HAP-1 (cell line): ENCODE measurements at places on chromosomes 1 and 21.

GRCh38 chr1:205701891-205702290 is 21.6 kb upstream of the SLC45A3 start:
- no peak for DNase-seq

DNA sequence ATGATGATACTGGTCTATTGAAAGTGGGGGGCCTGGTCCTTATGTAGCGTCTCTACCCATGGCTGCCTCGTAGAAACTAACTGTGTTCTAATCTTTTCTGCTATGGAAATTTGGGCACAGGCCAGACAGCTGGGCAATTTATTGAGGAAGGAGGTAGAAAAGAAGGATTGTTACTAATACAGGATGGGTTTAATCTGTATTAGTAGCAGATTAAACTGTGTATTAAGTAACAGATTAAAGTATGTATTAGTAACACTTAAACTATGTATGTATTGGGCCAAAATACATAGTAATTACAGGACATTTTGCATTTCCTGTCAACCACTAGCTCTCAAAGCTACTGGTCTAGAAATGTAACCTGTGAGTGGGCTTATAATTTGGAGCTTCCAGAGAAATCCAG is 142.0 kb downstream of the MAST2 start:
- DNase-seq, result no peak

- DNase-seq, result no peak
These were observed 63.3 kb downstream of the COL18A1 start for GRCh38 chr21:45468051-45468970.

DNA sequence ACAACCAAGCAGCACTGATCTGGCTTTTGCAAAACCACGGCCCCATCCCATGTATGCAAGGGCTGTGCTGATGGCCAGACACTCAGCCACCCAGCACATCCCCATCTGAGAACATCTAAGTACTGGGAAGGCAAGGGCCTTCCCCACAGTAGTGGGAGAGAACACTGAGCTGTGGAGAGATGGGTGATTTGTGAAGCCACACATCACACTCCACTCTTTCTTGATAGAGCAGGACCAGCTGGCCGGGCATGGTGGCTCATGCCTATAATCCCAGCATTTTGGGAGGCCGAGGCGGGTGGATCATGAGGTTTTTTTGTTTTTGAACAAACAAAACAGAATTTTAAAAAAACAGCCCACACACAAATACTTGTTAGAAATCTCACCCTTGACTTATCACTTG is 28.2 kb upstream of the RXRG start:
- no peak for DNase-seq

DNA sequence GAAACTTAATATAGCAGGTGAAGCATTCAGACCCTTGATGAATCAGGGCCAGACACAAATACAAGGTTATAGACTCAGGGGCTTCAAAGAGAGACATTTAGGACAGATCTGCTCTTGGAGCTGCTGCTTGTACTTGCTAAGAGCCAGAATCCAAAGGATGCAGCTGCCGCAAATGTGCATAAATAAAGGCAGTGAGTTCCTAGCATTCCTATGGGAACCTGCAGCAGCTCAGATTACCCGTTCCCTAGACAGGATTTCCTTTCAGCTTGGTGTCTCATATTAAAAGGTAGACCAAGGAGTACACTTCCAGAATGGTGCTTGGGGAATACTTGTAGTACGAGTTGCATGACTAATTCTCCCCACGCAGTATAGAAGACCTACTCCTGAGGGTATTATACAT is 9.7 kb upstream of the LRRC53 start:
- DNase-seq, result no peak

DNA sequence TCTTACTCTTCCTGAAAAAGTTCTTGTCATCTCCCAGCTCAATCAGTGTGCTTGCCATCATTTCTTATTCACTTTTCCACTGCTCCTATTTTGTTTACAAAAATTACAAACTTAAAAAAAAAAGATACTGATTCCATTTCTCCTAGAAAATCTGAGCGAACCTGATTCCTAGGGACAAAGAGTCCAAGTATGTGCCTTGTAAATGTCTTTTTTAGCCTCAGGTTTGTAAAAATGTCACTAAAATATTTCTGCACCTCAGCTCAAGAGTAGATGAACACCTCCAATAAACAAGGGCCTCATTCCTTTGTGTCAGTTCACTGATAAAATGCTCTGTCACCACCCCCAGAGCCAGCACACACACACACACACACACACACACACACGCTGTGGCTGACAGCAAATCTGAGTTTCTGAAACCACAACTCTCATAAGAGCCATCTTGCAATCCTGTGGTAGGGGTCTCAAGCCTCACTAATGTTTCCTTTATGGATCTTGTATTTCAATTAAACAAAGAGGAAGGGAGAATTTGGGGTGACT is 299.2 kb downstream of the PBX1 start:
- no peak for DNase-seq

DNA sequence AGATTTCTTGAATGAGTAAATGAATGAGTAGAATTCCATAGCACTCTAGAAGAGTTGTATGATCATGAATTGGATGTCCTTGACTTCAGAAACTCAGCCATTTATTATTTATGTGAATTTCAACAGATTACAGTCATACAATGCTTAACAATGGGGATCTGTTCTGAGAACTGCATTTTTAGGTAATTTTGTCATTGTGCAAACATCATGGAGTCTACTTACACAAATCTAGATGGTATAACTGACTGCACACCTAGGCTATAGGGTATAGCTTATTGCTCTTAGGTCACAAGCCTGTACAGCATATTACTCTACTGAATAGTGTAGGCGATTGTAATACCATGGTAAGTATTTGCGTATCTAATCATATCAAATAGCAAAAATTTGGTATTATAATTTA is 59.6 kb downstream of the PRRX1 start:
- DNase-seq, result no peak

- no peak for DNase-seq
These were observed 247.0 kb downstream of the PTBP2 start for GRCh38 chr1:96968541-96968940.

DNA sequence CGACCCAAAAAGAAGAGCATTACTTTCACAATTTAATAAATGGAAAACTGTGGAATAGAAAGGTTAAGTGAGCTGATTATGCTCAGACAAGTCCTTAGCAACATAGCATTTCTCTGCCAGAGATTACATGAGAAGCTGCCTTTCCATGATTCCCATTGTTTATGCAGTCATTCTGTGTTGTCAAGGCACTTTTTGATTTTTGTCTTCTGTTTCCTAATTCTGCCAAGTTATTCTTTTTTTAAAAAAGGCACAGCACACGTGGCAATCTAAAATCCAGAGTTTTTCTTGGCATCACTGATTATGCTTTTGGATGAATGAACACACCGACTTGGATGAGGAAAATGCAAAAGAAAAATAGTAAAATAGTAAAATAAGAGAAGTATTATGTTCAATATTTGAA is 185.0 kb downstream of the RGS7 start:
- DNase-seq, result no peak

GRCh38 chr1:10932088-10932487 is 80.4 kb upstream of the TARDBP start:
- no peak for DNase-seq

DNA sequence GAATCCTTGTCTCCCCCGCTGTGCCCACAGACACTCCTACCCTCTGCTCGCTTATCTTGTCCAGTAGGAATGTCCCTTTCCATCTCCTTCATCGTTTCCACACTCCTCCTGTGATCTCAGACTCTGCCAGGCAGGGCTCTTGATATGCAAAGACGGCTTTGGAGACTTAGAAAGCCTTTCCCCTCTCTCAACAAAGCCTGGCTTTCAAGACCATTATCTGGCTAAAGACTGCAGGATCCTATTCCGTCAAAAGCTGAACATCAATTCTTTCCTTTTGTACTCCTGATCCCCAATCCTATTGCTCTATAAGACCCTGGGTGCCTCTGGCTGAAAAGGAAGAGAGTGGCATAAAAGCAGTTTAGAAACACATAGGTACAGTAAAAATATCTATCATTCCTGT is 63.9 kb downstream of the SDC3 start:
- DNase-seq, result peak; percentile 100

- DNase-seq, result no peak
These were observed 222.4 kb upstream of the C8B start for GRCh38 chr1:57188168-57188567.

DNA sequence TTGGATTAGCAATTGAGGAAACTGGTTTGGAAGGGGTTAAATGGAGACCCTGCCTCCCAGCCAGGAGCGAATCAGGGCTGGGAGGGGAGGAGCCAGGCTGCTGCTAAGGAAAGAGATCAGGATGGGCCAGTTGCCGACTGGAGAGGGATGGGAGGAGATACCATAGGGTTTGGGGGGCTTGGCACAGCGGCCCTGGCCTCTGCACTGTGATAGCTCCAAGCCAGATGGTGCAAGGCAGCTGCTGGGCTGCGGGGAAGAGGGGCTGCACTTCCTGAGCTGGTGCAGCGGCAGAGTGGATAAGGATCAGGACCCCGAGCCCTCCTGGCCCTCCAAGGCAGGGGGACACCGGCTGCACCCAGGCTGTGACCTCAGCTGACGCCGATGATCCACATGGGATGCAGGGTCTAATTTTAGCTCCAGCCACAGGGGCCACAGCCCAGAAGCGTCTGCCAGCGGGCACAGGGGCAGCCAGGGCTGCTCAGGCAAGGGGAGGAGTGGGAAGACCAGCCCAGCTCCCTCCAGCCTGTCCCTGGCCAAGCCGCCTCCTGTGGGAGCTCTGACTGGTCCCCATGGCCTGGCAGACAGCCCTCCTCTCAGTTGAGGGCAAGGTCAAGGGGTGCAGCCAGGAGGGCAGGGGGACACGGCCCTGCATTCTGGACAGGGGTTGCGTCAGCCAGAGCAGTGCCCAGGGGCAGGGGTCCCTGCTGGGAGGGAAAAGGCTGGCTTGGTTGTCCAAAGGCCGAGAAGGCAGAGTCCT is at the start of gene EXTL1:
TSS of gene EXTL1 (plus strand) at position 129 of the 757 bp plus-strand sequence. CDS start 872 bp downstream, outside the sequence.
- DNase-seq, result peak; percentile 21

GRCh38 chr1:9746651-9747050 is 77.1 kb downstream of the CLSTN1 start:
- no peak for DNase-seq

- no peak for DNase-seq
These were observed 1.7 kb downstream of the WASF2 start for GRCh38 chr1:27487966-27488884.

- no peak for DNase-seq
These were observed 464 bp downstream of the PARK7 start for GRCh38 chr1:7962014-7962335.

DNA sequence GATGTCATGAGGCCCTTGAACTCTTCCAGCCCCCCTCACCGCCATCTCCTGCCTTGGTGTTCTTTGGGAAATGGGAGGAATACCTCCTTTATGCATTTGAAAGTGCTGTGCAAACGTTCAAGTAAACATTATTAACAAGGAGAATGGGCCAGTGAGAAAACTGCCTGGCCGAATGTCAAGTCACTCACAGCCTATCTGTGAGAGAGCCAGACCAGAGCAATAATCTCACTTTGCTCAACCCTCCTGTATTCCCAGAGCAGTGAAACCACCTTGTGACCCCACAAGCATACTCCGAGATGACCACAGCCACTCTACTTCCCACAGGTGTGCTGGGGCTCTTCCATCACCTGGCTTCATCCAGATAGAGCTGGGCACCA is 5.2 kb downstream of the TAL1 start:
- no peak for DNase-seq

DNA sequence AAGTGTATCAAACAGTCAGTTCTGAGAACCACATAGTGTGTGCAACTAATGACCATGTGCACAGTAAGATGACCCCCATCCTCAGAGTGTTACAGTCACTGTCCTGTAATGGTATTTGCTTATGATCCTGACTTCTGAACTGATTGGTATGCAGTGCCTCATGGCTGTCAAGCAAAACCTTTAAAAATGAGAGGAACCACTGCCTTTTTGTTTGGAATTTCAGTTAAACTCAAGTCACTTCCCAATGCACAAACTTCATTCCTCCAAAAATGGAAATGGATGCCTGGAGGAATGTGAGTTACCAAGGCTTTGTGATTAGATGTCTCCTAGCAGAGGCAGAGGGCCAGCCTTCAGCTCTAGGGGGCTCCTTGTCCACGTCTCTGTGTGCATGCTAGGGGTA is 10.5 kb downstream of the C1orf198 start:
- no peak for DNase-seq

GRCh38 chr1:40155910-40156309 is 5.3 kb upstream of the RLF start:
- DNase-seq, result no peak

DNA sequence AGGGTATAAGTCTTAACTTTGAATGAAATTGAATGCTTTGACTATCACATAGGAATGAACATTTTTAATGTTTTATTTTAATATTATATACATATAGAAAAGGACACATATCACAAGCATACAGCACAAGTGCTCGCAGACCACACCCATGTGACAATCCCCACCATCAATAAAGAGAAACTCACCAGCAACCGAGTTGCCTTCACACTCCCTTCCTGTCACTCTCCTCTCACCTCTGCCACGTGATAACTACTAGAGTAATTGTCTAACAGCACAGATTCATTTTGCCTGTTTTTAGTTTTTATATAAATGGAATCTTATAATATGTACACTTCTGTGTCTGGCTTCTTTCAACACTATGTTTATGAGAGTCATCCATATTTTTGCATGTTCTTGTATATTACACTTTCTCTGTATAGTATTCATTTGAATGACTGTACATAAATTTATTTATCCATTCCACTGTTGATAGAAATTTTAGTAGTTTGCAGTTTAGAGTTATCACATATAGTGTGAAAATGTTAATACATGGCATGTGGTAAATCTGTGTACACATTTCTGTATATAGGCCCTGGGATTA is 304.9 kb upstream of the DUSP10 start:
- no peak for DNase-seq

DNA sequence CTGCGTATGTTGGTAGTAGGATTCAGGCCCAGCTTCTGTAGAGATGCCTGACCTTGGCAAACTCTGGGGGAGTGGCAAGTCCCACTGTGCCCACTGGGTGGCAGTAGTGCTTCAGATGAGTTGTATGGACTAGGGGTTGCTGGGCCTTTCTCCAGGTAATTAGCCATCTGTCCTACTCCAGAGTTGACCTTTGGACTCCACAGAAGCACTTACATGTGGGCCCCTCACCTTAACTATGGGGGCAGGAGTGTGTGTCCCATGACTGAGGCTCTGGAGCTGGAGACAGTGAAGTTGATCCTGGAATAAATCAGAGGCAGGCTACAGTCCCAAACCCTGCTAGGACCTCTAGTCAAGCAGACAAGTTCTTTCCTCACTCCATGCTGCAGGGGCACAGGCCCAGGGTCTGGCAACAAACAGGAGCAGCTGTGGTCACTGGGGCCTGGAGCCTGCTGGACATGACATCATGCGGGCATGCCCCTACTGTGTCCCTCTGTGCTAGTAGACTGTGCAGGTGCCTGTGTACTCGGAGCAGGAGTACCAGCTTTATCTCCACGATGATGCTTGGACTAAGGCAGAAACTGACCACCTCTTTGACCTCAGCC is 4.6 kb downstream of the DMAP1 start:
- DNase-seq, result peak; percentile 55
